Activated CD4-positive, alpha-beta T cell treated with anti-CD3 and anti-CD28 coated beads for 36 hours (primary cell): ENCODE measurements at places on chromosomes 11 and 22.

DNA sequence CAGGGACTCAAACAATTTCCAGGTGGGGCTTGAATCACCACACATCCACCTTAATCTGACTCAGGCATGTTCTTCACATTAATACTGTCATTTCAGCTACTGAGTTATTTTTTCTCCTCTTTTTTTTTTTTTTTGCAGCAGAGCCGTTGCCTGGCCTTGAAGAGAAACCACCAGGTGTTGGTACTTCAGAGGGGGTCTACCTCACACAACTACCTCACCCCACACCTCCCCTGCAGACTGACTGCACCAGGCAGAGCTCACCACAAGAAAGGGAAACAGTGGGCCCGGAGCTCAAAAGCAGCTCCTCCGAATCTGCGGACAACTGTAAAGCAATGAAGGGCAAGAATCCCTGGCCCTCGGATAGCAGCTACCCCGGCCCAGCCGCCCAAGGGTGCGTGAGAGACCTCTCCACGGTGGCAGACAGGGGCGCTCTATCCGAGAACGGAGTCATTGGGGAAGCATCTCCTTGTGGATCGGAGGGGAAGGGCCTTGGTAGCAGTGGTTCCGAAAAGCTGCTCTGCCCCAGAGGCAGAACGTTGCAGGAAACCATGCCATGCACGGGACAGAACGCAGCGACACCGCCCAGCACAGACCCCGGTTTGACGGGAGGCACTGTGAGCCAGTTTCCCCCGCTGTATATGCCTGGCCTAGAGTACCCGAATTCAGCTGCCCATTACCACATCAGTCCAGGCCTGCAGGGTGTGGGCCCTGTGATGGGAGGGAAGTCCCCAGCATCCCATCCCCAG lies 15.1 kb upstream of the SLC25A18 start:
- DNase-seq: no peak
- H3K27ac ChIP-seq: no peak overlapping the region
- H3K4me1 ChIP-seq: no peaks in the 10 kb centered on the region
- no peak overlapping the region for H3K4me3 ChIP-seq

- DNase-seq: no peak
- no peak overlapping the region for H3K4me3 ChIP-seq
- no peaks in the 10 kb centered on the region for H3K36me3 ChIP-seq
Measured at GRCh38 chr11:90326647-90327046, 103.8 kb upstream of the CHORDC1 start.

DNA sequence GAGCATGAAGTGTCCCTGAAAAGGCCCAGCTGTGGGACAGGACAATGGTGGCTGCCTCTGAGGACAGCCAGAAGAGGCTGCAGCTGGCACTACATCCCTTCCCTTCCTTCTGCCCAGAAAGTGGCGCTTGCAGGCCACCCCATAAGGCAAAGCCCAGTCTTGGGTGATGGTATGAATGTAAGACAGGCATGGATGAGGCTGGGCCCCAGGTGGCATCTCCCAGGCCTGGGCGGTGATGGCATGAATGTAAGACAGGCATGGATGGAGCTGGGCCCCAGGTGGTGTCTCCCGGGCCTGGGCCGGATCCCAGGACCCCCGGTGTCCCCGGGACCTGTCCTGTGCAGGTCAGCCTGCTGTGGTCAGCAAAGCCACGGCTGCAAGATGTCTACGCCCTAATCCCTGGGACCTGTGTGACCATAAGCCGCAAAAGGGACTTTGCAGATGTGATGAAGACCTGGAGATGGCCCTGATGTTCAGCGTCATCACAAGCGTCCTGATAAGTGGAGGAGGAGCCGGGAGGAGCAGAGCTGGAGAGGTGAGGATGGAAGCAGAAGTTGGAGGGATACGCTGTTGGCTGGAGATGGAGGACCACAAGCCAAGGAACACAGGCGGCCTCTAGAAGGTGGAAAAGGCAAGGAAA lies 181.1 kb downstream of the CTTN start:
- no peak overlapping the region for H3K4me3 ChIP-seq
- H3K27ac ChIP-seq: no peak overlapping the region
- H3K4me1 ChIP-seq: no peaks in the 10 kb centered on the region
- H3K36me3 ChIP-seq: no peaks in the 10 kb centered on the region
- DNase-seq: no peak

- H3K36me3 ChIP-seq: peaks cover 3% of the 10 kb centered on the region
- peaks cover 37% of the 10 kb centered on the region for H3K4me1 ChIP-seq
Measured at GRCh38 chr11:78638704-78639380, 64.2 kb upstream of the NARS2 start.

DNA sequence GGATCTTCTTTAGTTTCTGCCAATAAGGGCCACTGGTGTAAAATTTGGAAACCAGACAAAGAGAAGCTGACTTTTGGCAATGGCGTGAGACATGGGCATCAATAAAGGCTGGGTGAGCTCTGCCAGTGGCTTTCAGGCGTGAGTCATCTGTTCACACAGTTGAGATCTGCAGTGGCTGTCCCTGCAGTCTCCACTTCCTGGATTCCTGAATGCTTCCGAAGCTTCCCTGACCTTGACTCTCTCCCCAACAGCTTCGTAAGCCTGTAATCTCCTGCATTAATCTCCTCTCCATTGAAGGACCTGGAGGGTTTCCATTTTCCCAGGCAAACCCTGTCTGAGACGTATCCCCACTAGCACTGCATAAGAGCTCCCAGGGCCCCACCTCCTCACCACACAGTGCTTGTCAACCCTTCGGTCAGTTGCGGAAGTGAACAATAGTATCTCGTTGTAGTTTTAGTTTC lies 574.7 kb downstream of the TBC1D22A start:
- DNase-seq: no peak
- no peak overlapping the region for H3K4me3 ChIP-seq
- no peaks in the 10 kb centered on the region for H3K4me1 ChIP-seq
- H3K27me3 ChIP-seq: peaks cover 9% of the 10 kb centered on the region
- no peak overlapping the region for H3K27ac ChIP-seq

DNA sequence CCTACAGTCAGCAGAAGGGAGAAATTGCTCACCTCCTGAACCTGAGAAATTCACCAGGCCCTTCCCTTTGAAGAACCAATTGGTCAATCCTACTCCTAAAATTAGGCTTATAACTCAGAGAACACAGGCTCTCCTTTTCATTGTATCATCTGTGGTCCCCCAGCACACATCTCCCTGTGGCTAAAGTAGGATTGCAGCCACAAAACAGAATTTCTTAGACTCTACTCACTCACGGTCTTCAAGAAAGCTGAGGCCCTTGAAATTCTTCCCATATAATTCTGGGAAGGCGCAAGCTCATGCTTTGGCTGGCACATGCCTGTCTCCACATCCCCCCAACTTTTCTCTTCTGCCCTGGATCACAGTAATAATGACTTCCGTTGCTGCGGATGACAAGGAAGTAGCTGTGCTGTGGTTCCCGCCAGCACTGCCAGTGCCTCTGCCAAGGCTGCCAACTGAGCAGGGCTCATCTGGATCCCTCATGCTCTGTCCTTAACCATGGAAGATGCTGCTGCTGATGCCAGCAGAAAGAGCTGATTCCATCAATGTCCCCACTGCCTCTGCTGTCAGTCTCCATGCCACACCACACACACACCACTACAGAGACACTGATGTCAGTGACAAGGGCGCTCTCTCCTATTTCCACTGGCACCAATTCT lies 200.6 kb upstream of the POU2AF2 start:
- no peak overlapping the region for H3K4me3 ChIP-seq
- H3K36me3 ChIP-seq: no peaks in the 10 kb centered on the region
- peaks cover 3% of the 10 kb centered on the region for H3K27me3 ChIP-seq
- H3K4me1 ChIP-seq: no peaks in the 10 kb centered on the region
- DNase-seq: no peak

DNA sequence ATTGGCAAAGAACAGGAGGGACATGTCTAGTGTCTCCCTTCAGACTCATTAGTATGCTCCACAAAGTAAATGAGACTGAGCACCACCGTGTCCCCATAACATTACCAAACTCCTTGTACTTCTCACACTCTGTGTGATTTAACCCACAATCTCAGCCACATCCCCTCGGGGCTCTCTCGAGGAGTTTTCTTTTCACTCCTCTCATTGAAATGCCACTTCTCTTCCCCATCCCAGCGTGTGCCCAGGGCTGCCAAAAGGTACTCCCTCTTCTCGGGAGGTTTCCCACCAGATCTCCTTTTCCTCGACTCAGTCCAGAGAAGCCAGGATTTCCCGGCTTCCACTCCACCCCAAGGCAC lies 1.1 kb downstream of the RBFOX2 start:
- H3K36me3 ChIP-seq: no peaks in the 10 kb centered on the region
- peak overlapping the region; percentile 52 for H3K27ac ChIP-seq
- H3K4me3 ChIP-seq: peak overlapping the region; percentile 72
- peaks cover 26% of the 10 kb centered on the region for H3K4me1 ChIP-seq
- peak; percentile 24 for DNase-seq

GRCh38 chr22:50719814-50720300 lies 18.1 kb upstream of the ACR start:
- no peak for DNase-seq
- H3K27ac ChIP-seq: no peak overlapping the region
- no peaks in the 10 kb centered on the region for H3K36me3 ChIP-seq
- H3K4me3 ChIP-seq: no peak overlapping the region
- H3K27me3 ChIP-seq: no peaks in the 10 kb centered on the region

DNA sequence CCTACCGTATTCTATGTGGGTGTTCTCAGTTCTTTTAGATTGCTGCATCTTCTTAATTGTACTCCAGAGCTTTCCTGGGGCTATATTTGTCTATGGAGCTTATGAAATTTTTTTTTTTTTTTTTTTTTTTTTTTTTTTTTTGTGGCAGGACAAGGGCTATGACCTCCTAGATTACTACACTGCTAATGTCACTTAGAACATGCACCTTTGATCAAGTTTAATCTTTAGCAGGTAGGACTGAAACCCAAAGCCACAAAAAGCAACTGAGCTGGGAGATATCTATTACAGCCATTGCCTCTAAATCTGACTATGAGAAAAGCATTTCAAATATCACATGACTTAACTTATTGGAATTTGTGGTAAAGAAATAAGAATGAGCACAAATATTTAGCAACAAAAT lies 21.7 kb upstream of the ABTB2 start:
- peaks cover 3% of the 10 kb centered on the region for H3K4me1 ChIP-seq
- DNase-seq: no peak
- H3K4me3 ChIP-seq: no peak overlapping the region
- no peak overlapping the region for H3K27ac ChIP-seq

GRCh38 chr11:100359281-100359680 lies 327.8 kb upstream of the ARHGAP42 start:
- H3K4me1 ChIP-seq: no peaks in the 10 kb centered on the region
- DNase-seq: no peak
- H3K4me3 ChIP-seq: no peak overlapping the region

GRCh38 chr22:37752189-37753087 lies 55.3 kb upstream of the GCAT start:
- DNase-seq: no peak
- H3K27me3 ChIP-seq: no peaks in the 10 kb centered on the region
- H3K27ac ChIP-seq: no peak overlapping the region
- H3K4me3 ChIP-seq: no peak overlapping the region
- peaks cover 5% of the 10 kb centered on the region for H3K36me3 ChIP-seq

- H3K27ac ChIP-seq: no peak overlapping the region
- no peaks in the 10 kb centered on the region for H3K36me3 ChIP-seq
- DNase-seq: no peak
- H3K4me3 ChIP-seq: no peak overlapping the region
- peaks cover 10% of the 10 kb centered on the region for H3K27me3 ChIP-seq
Measured at GRCh38 chr11:31337806-31338205, 31.7 kb downstream of the DCDC1 start.

DNA sequence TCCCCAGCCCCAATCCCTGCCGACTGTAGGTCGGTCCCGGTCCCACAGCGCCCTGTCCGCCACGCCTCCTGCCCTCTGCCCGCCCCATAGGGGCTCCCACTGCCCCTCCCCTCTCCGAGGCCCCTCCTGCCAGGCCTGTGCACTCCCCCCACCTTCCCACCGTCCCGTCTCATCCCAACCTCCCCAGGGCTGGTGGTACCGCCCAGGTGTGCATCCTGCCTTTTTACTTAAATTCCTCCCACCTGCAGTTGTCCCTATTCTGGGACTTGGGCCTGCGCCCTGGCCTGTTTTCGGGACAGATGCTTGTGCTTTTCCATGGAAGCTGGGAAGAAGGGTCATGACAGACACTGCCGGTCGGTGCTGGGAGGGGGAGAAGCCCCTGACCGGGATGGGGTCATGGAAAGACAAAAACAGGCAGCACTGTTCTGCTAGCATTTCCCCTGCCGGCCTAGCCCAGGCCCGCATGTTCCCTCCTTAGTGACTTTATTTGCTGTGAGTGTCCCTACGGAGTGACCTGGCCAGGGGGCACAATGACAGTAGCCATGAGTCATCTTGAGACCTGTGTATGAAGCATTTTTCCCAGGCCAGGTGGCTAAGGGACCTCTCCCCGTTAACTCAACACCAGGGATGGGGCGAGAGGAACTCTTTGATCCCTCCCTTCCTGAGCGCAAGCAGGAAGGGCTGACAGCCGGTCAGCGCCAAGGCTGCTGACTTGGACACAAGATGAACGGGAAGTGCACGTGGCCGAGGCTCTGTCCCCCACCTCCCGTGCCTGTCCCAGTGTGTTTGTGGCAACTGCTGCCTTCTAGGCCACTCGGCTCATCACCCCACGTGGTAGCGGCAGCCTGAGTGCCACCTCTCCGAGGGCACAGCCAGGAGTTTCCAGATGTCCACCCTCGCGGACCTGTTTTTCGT lies 7.1 kb downstream of the TBX1 start:
- H3K4me1 ChIP-seq: peaks cover 7% of the 10 kb centered on the region
- H3K4me3 ChIP-seq: no peak overlapping the region
- no peak for DNase-seq
- H3K36me3 ChIP-seq: no peaks in the 10 kb centered on the region

DNA sequence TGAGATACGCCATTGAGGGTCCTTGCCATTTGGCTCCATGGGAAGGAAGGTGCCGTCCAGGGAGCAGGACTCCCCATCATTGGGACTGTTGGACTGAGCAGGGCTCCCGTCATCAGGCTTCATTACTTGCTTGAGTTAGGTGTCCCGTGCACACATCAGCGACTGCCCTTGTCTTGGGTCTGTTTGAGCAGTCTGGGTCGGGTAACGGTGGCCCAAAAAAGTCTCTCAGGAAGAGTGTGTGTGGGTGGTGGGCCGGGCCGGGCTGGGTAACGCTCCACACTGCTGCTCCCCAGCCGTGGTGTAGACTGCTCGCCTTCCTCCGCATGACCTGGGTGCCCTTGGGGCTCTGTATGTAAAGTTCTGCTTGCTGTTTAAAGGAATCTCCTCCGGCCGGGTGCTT lies 293.5 kb downstream of the TBC1D22A start:
- DNase-seq: no peak
- peaks cover 2% of the 10 kb centered on the region for H3K36me3 ChIP-seq
- no peaks in the 10 kb centered on the region for H3K27me3 ChIP-seq
- H3K4me1 ChIP-seq: no peaks in the 10 kb centered on the region

- H3K4me1 ChIP-seq: no peaks in the 10 kb centered on the region
- H3K4me3 ChIP-seq: no peak overlapping the region
- no peak overlapping the region for H3K27ac ChIP-seq
Measured at GRCh38 chr11:73262851-73263495, 9.2 kb upstream of the P2RY6 start.
